Activated naive CD8-positive, alpha-beta T cell treated with anti-CD3 and anti-CD28 coated beads, Interleukin-2, amount 10 ng/mL, durations not matched to agents 7 days and 5 days (primary cell): ENCODE measurements at places on chromosomes 2 and 18.

DNA sequence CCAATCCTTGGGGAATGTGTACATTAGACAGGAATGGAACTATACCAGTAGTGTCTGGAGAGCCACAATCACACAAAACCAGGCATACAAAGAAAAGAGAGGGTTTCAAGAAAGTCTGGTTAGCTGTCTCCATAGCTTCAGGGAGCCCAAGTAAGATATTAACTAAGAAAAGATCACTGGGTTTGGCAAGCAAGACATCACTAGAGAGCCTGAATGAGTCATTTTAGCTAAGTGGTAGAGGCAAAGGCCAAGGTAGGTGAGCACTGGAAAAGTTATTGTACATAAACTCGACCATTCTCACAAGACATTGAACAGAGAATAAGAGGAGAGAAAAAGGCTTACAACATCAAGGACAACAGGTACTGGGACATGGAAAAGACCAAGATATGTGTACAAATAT, 143.8 kb upstream of the ARL4C start:
- DNase-seq: no peak

GRCh38 chr2:230942371-230942770, 17.3 kb upstream of the GPR55 start:
- no peak for DNase-seq

DNA sequence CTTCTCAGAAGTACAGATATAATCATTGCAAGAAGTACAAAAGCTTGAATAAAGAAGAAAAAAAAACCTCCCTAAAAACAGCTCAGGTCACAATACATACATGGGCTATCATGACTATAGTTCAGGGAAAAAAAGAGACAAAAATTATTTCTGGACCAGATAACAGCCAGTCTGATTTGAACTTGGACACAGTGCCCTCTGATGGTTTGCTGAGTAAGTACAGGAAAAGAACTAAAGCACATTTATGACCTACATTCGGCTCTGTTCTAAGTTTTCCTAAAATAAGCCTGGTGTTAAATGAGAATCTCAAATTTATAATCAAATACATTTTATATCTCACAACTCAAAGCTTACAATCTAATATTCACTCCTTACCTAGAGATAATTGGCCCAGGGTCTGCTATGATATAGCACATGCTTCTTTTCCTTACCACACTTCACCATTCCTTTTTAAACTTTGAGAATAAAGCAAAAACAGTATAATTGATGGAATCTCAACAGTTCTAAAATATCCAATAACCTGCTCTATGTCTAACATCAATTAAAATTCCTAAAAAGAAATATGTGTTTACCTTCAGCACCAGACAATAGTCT, 81.1 kb downstream of the RAPH1 start:
- no peak for DNase-seq

DNA sequence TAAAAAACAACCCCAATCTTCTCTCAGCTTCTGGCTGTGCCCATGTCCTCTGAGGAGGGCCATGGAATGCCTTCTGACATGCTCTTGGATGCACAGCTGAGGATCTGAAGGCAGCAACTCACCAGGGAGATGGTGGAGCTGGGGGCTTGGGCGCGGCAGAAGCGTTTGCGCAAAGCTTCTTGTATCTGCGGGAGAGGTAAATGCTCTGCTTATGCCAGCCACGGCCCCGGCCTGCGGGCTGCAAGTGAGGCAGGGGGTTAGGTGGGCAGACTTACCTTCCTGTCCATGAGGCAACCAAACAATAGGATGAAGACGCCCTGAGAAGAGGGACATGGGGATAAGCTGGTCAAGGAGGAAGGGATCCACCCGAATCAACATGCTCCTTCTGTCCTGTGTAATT, 36.0 kb upstream of the SELENOI start:
- no peak for DNase-seq

- no peak for DNase-seq
These were observed 6.1 kb upstream of the CXCR1 start for GRCh38 chr2:218172845-218173244.

DNA sequence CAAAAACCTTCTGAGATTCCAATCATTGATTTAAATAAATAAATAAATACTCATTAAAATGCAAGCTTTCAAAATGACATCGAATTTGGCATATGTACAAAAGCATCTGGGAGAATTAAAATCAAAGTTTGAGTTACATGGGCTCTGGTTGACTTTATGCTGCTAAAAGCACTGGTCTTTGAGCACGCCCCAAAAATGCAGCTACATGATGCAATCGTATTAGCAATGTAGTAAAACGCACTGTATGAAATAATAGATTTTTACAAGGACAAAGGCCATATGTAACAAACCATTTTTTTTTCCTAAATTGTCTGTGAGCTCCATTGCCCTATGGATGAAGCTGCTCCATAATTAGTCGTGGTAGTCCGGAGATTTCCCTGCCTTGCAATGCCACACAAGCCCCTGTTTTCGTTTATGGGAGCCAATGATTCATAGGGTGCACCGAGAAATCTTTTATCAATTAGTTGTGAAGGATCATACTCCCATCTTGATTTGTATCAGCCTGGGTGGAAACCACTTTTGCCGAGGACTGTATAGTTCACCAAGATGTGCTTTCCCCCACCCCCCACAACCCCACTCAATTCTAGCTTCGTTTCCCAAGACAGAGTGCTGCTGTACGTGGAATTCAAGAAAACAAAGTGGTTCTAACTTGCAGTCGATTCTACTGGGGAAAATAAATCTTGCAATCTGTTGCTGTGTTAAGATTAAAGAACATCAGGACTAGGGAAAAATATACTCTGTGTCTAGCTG, 268.4 kb downstream of the IRS1 start:
- no peak for DNase-seq

GRCh38 chr18:47686806-47687205, 243.7 kb downstream of the SMAD2 start:
- no peak for DNase-seq

GRCh38 chr2:30253873-30254684, 22.7 kb downstream of the LBH start:
- no peak for DNase-seq

GRCh38 chr2:233974530-233975071, 57.4 kb downstream of the TRPM8 start:
- DNase-seq: no peak

DNA sequence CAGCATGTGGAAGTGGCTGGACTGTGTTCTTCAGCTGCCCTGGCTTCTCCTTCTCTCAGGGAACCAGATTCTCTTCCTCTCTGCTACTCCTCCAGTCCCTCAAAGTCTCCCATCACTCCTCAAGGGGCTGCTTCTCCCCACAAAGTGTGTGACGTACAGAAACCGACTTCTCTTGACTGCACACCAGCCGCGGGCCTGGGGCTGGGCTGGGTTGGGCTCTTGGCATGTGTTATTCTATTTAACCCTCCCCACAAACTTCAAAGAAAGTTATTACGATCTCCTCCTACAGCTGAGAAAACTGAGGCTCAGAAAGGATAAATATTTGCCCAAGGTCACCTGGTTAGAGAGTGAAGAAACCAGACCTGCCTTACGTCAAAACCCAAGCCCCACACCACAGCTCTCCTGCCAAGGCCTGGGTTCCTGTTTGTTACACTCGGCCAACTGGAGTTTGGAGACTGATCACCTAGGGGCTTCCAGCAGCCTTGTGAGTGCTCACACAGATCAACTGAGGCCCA, 269.0 kb downstream of the TFCP2L1 start:
- no peak for DNase-seq

DNA sequence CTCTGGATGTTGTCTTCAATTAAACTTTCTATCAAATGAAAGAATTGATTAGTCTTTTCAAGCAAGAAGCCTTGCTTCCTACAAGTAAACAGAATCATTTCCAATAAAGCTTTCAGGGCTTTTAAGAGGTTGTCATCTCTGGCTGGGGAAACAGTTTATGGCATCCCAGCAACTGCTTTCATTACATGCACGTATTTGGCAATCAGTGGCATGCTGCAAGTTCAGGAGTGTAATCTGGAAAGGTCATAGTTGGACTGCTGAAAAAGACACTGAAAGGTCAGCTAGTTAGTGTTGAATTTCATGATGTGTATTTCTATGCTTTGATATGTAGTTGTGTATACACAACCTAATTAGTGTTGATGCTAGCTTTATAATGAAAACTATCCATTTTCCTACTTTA, 332.9 kb downstream of the DSC3 start:
- DNase-seq: no peak

- DNase-seq: no peak
These were observed 35.8 kb downstream of the SLC9A4 start for GRCh38 chr2:102508863-102509262.

- DNase-seq: no peak
These were observed 85.2 kb downstream of the DNMT3A start for GRCh38 chr2:25256488-25256875.

- no peak for DNase-seq
These were observed 24.7 kb upstream of the CEP68 start for GRCh38 chr2:65031341-65032018.

DNA sequence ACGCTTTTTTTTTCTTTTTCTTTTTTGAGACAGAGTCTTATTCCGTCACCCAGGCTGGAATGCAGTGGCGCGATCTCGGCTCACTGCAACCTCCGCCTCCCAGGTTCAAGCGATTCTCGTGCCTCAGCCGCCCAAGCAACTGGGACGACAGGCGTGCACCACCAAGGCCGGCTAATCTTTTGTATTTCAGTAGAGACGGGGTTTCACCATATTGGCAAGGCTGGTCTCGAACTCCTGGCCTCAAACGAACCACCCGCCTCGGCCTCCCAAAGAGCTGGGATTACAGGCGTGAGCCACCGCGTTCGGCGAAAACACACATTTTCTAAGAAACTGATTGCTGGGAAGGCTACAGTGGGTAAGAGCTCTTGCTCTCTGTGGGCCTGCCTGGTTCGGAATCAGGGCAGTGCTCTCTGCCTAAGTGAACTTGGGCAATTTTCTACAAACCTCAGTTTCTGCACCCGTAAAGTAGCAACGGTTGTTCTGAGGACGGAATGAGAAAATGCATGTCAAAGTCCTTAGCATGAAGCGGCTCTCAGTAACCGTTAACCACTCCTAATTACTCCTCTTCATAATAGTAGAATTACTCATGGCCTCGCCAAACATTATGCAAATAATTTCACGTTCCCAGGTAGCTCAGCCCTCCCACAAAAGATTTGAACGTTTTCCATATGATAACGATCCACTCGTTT, 1.0 kb upstream of the PMAIP1 start:
- no peak for DNase-seq

DNA sequence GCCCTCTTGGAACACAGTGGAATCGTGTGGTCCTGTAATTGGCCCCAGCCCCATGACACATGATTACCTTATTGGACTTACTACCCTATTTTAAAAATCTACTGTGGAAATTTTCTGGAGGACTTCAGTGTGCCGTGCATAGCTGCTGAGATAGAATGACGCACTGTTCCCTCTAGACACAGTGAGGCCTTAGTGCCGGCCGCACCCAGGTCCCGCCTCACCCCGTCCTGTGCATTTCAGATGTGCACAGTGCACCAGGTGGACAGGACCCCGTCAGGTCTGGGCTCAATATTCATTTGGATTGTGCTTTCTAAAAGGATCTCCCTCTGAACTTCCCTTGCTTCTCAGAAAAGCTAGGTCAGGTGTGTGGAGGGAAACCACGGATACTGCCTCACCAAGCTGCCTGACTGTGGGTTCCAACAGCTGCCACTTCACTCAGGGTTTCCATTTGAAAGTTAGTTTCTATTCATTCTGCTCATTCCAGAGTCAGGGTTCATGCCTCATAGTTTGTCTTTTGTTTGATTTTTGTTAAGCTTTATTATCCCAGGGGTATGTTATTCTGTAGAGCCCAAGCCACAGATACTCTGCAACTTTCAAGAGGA, 155.8 kb downstream of the PTGR3 start:
- no peak for DNase-seq
